ENCODE measurements at places on chromosomes 1 and 21. TPM values are rescaled to one million over a fixed set of nuclear protein-coding genes. Genes with fewer than 3 reads are reported as not detected.

The S100A7 gene
- total RNA-seq, result not detected

- DNase-seq, result no peak
- H3K27ac ChIP-seq, result no peak overlapping the region
- no peaks in the 10 kb centered on the region for H3K36me3 ChIP-seq
- H3K4me1 ChIP-seq, result no peaks in the 10 kb centered on the region
- no peaks in the 10 kb centered on the region for H3K27me3 ChIP-seq
- H3K4me3 ChIP-seq, result no peak overlapping the region
Measured at GRCh38 chr1:38085666-38086330, 39.2 kb upstream of the POU3F1 start.

DNA sequence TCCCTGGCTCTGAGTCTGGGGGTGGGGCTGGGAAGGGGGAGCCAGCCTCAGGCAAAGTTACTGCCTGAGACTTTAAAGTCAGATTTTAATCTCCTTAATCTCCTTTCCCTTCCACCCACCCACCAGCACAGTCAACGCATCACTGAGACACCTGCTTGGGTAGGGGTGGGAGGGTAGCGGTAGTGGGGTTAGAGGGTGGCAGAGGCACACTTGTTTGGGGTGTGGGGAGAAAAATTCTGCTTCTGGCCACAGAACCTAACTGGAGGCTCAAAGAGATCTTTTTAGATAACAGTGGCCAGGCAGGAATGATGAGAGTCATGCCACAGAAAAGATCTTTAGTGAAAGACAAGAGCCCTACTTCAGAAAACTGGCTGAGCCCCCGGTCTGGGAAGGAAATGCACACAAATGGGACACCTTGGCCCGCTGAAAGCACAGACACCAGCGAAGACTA lies 44.1 kb downstream of the CD247 start:
- H3K4me3 ChIP-seq, result no peak overlapping the region
- no peak overlapping the region for H3K27ac ChIP-seq
- DNase-seq, result no peak

GRCh38 chr1:7885513-7886404 lies 32.9 kb upstream of the UTS2 start:
- H3K27ac ChIP-seq, result no peak overlapping the region
- DNase-seq, result no peak
- H3K36me3 ChIP-seq, result no peaks in the 10 kb centered on the region
- no peaks in the 10 kb centered on the region for H3K4me1 ChIP-seq
- H3K4me3 ChIP-seq, result no peak overlapping the region
